ENCODE measurements at places on chromosomes 6 and 20.

DNA sequence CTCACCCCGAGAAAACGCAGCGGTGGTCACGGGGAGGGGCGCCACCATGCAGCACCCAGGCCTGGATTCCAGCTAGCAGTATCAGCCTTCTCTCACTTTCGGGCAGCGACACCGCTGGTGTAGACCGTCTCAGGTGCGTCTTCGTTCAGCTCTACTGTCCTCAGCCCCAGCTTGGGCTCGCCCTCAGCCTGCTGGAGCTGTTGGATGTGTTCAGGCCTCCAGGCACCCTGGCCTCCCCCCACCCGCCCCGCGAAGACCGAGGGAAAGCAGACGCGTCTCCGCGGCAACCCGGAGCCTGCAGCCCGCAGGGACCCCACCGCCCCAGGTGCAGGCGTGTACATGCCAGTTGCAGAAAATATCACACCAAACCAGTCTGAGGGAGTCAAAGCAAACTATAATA lies 60.8 kb upstream of the CARMIL1 start:
- no peak for DNase-seq

DNA sequence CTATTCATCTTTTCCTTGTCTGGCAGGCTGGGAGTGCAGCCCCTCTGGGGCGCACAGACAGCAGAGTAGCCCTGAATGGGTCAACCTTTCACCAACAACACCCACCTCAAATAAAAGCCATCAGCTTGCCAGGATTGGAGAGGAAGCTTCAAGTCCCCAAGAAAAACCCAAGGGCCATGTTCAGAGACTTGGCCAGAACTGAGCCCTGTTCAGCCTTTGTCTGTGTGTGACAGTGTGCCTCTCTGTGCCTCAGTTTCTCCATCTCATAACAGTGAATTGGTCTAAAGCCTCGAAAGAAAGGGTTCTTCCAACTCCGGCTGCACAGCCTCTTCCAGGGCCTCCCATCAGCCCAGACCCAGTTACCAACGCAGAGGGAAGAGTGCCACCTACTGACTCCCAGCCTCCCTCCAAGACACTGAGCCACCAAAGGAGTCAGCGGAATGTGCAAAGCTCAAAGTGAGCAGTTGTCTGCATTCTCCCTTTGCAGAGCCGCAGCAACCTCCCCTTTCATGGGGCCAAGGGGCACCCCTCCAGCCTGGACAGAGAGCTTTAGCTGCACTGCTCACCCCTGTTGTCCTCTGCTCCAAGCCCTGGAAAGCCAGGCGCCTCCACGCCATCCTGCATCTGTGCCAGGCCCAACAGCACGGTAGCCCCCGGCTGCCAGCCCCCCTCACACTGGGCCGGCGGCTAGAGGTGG lies 82.7 kb upstream of the TOP1 start:
- no peak for DNase-seq

DNA sequence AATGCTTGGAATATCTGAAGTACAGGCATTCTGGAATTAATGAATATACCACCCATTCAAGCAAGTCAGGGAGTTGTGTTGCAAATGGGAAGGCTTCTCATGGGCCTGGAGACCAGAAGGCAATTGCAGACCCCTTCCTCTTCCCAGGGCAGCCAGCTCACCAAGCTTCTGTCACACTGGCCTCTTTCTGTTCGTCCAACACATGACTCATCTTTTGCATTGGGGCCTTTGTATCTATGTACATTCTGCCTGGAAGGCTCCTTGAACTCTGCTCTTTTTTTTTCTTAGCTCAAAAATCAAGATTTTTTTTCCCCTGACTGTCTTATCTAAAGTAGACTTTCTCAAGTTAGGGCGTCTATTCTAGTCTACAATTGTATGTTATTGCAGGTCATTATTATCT lies 132.9 kb upstream of the MYLIP start:
- no peak for DNase-seq

DNA sequence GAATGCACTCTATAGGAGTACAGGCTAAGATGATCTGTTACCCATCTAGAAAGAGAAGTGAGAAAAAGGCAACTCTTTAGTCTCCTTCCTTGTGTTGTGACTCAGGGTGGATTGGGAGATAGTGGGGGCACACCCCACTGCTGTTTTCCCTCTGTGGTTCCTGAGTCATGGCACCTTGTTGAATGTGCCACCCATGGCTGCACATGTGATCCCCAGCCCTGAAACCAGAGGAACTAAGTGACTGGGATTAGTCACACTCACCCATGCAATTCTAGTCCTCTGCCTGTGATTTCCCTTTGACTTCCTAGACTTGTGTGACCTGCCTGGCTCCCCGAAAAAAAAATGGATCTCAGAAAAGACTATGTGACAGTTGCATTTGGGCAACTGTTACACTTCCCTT lies 48.6 kb upstream of the HTR1B start:
- DNase-seq, result no peak

DNA sequence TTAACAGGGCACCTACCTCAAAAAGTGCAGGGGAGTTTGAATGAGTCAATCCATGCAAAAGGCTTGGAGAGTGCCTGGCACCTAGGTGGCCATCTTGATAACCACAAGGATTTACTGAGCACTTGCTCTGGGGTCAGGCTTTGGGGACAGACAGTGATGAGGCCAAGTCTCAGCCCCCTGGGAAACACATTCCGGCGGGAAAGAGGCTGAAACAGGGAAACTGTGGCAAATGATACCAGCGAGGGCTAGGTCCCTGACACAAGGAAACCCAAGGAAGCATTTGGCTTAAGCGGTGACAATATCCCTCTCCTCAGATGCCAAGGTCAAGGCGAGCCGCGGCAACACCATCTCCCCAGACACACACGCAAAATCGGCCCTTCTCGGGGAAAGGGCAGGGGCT lies 527 bp upstream of the DOK5 start:
- DNase-seq, result no peak

DNA sequence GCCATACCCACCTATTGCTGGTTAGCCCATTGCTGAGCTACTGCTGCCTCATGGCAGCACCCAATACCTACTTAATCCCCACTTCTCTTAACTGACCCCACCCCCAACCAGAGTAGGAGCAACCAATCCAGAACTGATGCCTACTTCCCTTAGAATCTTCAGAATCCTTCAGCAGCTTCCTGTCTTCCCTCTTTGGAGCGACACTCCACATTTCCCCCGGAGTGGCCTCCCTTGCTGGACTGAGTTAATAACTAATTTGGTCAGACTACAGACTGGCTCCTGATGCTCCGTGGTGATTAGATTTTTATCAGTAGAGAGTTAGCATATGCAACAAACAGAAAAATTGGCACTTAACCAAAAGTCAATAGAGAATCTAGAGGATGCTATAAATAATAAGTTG lies 51.2 kb upstream of the UBR2 start:
- no peak for DNase-seq

- DNase-seq, result no peak
Measured at GRCh38 chr20:31573555-31574321, 31.4 kb upstream of the ID1 start.

DNA sequence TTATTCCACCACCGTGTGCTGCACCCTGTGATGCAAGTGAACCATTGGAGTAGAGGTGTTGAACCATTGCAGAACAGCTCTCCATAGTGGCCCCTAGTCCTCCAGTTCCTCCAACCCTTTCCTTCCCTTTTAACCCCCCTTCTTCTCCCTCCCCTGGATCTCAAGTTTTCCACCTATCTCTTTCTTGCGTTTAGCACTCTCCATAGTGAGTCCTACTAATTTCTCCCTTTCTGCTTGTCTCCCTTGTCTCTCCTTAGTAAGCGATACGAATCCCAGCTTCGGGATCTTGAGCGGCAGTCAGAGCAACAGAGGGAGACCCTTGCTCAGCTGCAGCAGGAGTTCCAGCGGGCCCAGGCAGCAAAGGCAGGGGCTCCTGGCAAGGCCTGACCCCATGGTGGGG lies 1.1 kb downstream of the PFDN6 start:
- no peak for DNase-seq

GRCh38 chr6:98118397-98119045 lies 715.9 kb upstream of the POU3F2 start:
- DNase-seq, result no peak

DNA sequence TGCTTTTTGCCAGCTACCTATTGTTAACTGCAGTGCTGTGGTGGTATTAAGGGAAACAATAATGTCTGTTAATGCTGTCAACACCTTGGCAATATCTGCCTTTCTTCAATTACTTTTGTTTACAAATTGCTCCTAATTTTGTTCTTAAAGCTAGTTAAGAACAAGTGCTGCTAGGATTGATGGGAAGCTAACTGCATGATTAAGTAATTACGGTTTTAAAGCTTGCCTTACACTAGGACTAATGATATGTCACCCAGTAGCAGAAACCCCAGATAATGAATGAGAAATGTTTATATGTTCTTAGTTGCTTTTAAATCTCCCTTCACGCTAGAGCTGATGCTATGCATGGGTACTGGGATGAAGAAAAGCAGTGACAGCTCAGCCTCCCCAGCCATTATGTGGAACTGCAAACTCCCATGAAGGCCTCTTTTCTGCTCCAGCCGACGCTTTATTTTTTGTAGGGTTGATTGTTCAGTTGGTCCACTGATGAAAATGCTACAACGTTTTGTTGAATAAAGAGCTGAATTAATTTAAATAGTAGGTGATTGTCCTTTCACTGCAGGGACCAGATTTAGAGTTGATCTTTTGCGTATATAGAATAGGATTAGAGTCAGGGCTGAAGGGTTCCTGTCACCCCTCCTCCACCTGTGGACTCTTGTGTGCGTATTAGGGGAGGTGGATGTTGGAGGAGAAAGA lies 610.5 kb downstream of the TFAP2B start:
- no peak for DNase-seq

DNA sequence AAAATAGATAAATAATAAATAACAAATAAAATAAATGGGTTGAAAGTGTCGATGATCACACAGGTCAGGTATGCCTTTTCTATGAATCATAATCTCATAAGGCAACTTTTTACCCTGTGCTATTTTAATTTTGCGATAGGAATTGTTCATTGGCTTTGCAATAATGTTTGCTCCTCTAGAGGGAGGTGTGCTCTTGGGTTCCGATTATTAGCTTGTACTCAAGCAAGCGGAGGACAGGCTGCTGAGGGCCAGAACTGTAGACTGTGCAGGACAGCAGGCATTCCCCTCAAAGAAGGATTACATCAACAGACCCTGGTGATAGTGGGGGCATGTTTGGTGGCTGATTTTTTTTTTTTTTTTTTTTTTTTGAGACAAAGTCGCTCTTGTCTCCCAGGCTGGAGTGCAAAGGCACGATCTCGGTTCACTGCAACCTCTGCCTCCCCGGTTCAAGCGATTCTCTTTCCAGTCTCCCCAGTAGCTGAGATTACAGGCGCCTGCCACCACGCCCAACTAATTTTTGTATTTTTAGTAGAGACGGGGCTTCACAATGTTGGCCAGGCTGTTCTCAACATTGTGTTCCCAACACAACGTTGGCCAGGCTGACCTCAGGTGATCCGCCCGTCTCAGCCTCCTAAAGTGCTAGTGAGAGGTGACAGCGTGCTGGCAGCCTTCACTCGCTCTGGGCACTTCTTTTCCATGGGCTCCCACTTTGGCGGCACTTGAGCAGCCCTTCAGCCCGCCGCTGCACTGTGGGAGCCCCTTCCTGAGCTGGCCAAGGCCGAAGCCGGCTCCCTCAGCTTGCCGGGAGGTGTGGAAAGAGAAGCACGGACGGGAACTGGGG lies 35.6 kb downstream of the RIOK1 start:
- no peak for DNase-seq

- DNase-seq, result no peak
Measured at GRCh38 chr6:131250122-131250521, 114.9 kb downstream of the AKAP7 start.

DNA sequence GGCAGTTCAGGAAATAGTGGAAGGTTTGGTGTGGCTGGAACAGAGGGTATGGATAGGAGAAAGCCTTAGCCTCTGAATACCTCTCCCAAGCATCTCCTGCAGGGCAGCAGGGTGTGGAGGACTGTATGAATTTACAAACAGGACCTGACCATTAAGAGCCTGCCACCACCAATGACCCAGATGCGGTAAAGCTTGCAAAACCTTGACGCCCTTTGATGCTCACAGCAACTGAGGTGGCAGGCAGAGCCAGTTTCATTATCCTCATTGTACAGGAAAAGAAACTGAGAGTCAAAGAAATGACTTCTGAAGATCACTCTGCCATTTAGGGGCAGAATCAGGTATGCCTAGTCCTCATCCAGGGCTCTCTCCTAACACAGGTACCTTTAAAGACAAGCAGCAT lies 2.4 kb downstream of the HM13 start:
- DNase-seq, result no peak

DNA sequence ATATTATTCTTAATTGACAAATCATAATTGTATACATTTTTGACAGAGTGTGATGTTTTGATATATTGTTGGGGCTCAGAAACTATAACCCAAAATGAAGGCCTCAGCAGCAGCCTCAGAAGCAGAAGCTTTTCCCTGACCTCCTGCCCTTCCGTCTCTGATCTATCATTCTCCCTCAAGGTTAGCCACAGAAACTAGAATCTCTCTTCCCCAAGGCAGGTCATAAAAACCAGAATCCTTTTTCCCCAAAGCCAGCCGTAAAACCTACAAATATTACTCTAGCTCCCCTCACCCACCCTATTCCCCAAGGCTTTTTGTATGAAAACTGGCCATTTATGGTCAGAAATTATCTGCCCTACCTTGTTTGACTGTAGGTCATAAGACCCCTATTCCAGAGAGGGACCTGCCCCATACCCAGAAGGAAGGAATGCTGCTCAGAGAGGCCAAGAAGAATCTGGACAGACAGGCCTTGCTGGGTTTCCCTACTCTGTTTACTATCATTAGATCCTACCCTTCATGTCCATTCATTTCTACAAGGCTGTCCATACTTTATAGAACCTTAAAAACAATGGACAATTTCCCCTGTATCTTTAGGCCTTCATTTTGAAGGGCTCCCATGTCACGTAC lies 14.5 kb downstream of the OR2B2 start:
- no peak for DNase-seq

DNA sequence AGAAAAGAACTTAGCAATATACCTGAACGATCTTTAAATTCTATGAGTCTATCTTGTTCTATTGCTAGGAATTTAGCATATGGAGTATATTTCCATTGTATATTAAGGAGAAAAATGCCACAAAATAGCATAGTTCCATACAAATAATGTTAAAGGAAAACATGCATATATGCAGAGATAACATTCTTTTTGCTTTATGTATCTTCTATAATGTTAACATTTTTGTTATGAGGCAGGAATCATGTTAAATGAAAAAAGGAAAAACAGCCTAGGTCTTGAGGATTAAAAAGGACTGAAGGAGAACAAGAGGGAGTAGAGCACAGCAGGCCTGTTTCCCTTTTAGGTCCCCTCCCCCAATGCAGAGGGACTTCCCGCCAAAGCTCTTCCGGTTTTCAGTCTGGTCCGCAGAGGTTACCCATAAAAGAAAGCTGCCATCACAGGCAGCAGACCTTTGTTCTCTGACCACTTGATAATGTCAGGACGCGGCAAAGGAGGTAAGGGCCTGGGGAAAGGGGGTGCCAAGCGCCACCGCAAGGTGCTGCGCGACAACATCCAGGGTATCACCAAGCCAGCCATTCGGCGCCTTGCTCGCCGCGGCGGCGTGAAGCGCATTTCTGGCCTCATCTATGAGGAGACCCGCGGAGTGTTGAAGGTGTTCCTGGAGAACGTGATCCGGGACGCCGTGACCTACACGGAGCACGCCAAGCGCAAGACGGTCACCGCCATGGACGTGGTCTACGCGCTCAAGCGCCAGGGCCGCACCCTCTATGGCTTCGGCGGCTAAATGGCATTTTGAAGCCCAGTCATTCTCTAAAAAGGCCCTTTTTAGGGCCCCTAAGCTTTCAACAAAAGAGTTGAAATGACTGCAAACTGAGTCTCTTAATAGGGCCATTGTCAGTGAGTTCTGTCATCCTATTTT lies 108.4 kb upstream of the PRSS16 start:
- DNase-seq, result peak; percentile 83

Measured in CD8-positive, alpha-beta T cell (primary cell).